ENCODE measurements at places on chromosomes 6 and 20.

GRCh38 chr6:100134297-100134696 lies 140.3 kb upstream of the MCHR2 start:
- DNase-seq, result no peak

- DNase-seq, result no peak
Observed at GRCh38 chr6:636488-636887, 20.4 kb downstream of the HUS1B start.

DNA sequence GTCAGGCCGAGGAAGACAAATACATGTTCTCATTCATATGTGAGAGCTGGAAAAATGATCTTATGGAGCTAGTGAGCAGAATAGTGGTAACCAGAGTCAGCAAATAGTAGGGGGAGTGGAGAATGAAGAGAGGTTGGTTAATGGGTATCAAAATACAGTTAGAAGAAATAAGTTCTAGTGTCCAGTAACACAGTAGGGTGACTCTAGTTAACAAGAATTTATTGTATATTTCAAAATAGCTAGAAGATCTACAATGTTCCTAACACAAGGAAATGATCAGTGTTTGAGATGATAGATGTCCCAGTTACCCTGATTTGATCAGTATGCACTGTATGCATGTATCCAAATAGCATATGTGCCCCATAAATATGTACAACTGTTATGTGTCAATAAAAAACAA lies 128.4 kb downstream of the BCKDHB start:
- DNase-seq, result no peak

DNA sequence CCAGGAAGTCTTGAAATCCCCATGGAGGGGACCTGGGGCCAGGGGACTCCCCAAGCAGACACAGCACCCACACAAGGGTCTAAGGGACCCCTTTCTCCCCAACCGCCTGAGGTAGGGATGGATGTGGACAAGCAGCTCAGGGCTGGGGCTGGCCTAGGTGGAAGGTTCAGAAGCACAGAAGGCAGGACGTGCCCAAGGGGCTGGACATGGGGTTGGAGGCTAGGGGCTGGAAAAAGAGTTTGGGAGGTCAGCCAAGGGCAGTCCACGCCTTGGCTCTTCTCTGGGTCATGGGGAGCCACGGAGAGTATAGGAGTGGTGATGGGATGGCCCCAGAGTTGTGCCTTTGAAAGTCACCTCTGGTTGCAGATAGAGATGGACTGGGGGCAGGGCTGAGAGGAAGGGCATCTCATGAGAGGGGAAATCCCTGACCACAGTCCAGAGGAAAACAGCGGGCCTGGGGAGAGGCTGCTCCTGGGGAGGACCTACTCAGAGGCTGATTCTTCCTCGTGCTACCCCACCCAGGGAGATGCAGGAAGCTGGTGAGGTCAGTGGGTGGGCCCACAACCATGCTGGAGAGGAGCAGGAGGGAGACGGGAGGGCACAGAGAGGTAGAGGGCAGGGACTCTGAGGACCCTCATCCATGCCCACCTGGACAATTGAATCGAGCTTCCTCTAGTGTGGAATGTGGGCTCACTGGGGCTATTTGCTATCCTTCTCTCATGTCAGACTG lies 2.5 kb upstream of the HSPA12B start:
- no peak for DNase-seq

DNA sequence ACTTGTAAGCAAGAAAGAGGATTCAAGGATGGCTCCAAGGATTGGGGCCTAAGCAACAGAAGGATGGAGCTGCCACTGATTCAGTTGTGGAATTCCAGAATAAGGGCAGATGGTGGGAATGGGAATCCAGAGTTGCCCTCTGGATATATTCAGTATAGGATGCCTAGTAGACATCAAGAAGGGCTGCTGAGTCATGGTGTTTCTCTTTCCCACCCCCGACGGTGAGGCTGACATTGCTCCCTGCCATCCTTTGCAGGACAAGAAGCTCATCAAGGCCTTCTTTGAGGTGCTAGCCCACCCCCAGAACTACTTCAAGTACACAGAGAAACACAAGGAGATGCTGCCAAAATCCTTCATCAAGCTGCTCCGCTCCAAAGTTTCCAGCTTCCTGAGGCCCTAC lies 11.2 kb upstream of the ZNF76 start:
- DNase-seq, result no peak

GRCh38 chr20:48657426-48658197 lies 170.2 kb downstream of the PREX1 start:
- peak; percentile 43 for DNase-seq

GRCh38 chr20:57620274-57620990 lies at the start of gene ZBP1:
Gene ZBP1 (minus strand): TSS chr20:57620426. CDS start chr20:57620295, 131 bp downstream.
- DNase-seq, result no peak

- no peak for DNase-seq
Observed at GRCh38 chr6:43173591-43174262, 2.7 kb downstream of the SRF start.

- no peak for DNase-seq
Observed at GRCh38 chr6:75169689-75170586, 35.9 kb downstream of the COL12A1 start.

GRCh38 chr6:127946388-127946787 lies 45.5 kb upstream of the THEMIS start:
- DNase-seq, result no peak

- no peak for DNase-seq
Observed at GRCh38 chr20:31987744-31988143, 19.8 kb downstream of the XKR7 start.

DNA sequence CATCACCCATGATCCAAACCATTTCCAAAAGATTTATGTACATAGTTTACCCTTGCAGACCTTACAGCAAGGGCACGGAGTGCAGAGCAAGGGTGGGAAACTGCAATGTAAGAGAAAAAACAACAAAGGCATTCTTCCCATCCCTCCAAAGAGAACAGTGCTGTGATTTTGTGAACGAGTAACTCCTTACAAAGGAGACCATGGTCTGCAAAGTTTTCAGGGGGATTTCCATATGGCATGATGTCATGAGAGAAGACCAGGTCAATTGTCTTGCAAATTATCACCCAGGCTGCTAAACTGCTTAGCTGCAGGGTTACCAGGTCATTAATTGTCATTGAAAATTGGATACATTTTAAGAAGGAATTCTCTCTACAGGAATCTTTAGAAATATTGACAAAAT lies 58.3 kb downstream of the LAMP5 start:
- no peak for DNase-seq

- DNase-seq, result no peak
Observed at GRCh38 chr6:17093686-17094085, 8.2 kb upstream of the STMND1 start.

DNA sequence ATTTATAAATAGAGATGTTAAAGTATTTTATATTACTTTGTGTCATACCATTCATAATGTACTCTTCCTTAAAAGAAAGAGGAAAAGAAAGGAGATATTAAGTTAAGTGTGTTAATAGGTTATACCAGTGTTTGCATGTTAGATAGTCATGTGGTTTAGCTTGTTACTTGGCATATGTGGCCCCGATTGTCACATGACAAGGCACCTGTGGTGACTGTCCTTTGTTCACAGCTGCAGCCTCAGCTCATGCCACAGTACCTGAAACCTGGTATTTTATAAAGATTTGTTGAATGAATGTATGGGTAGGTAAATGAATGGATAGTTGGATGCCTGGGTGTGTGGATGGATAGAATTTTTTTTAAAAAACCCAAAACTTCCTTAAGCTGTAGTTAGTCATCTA lies 306.1 kb upstream of the FLRT3 start:
- no peak for DNase-seq

DNA sequence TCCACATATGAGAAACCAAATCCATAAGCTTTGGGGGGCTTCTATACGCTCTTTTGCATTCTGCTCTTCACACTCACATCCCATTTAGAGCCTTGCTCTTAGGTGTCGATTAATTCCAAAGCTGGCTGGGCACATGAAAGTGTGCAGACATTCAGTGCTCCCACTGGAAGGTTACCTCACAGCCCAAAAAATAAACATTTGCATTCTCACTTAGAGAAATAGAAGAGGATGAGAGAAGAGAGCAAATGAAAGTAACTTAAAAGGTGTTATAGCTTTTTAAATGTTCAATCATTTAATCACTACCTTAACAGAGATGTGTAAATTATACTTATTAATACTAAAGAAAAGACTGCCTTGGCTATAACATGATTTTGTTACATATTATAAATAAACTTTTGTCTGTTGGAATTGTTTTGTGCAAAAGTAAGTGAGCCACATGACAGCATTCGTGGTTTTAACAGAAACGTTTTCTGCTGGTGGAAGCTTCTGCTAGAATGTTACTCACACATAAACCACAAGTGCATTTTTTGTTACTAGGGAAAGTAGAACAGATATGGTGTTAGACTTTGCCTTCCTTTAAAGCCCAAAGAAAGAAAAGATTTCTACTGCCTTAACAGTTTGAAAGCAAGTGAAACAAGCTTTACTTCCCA lies 116.7 kb downstream of the SIM1 start:
- no peak for DNase-seq

DNA sequence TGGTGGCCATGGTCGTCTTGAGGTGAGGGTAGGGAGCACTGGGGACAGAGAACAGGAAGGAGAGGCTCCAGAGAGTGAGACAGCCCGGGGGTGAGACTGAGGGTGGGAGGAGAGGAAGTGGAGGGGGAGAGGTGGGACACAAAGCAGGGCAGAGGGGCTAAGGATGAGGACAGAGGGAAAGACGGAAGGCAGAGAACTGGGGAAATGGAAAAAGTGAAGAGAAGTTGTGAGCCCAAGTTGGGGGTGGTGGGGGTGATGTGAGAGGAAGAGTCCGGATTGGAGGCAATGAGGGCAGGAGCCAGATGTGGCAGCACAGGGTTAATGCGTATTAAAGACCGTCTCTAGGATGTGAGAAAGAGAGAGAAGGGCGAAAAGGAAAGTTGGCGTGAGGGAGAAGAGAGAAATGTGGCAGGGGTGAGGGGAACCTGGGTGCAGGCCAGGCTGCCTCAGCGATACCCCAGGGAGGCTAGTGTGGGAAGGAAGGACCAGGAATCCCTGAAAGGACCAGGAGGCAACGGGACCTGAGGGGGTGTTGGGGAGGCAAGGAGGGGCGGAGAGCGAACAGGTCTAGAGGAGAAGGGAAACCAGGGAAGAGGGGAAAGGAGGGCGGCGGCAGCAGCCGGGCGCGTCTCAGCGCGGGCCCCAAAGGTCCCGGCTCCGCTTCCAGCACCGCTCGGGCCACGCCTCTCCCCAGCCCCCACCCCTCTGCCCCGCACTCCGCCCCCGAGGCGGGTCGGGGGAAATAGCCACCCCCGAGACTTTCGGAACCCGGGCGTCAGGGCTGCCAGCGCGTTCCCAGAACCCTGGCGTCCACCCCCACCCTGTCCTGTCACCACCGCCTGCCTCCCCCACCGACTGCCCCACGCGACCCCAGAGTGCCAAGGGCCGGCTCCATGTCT lies at the start of gene PPP1R18:
Gene PPP1R18 (minus strand): TSS at position 637 of the 899 bp plus-strand sequence. CDS start 627 bp downstream, at position 10.
- peak; percentile 31 for DNase-seq

DNA sequence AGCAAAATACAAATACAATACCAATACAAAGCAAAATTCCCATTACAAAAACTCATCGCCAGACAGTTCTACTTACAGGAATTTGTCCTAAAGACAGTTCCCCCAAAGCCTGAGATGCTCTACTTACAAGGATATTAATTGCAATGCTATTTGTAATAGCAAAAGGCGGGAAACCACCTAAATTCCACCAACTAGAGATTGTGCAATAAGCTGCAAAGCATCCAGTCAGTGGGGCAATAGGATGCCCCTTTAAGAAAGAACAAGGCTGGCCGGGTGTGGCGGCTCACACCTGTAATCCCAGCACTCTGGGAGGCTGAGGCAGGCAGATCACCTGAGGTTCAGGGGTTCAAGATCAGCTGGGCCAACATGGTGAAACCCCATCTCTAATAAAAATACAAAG lies 39.1 kb downstream of the FAM209B start:
- no peak for DNase-seq
